ENCODE measurements at places on chromosomes 11 and 22.
A peak's percentile ranks its signal among the peaks of the same experiment; 100 is the strongest.

DNA sequence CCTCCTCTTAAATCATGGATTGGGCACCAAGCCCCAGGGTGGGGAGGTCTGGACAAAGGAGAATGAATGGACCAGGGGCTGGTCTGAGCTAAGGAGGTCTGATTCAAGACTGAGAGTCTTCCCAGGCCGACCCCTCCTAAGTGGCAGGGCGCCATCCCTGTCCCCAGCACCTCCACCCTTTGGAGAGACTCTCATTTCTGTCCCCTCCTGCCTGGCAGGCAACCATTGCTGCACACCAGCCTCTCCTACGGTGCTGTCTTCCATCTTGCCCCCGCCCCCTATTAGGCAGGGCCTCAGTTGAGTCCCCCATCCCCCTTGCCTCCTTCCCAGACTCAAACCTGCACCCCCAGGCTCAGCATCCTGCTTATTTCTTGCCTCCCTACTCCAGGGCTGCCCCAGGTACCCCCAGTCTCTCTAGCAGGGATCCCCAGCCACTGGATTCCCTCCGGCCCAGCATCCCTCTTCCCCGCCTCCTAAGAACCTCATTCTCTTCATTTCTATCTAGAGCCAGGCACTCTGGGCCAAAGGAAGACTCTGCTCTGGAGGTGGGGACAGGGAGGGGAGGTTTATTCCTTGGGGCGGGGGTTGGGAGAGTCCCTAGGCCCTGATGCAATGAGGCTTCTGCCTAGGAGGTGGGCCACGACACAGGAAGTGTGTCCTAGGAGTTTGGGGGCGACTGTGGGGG, 1.7 kb upstream of the RCOR2 start:
- no peak for DNase-seq

- DNase-seq: no peak
Measured at GRCh38 chr11:97259434-97259833, 869.6 kb downstream of the JRKL start.

DNA sequence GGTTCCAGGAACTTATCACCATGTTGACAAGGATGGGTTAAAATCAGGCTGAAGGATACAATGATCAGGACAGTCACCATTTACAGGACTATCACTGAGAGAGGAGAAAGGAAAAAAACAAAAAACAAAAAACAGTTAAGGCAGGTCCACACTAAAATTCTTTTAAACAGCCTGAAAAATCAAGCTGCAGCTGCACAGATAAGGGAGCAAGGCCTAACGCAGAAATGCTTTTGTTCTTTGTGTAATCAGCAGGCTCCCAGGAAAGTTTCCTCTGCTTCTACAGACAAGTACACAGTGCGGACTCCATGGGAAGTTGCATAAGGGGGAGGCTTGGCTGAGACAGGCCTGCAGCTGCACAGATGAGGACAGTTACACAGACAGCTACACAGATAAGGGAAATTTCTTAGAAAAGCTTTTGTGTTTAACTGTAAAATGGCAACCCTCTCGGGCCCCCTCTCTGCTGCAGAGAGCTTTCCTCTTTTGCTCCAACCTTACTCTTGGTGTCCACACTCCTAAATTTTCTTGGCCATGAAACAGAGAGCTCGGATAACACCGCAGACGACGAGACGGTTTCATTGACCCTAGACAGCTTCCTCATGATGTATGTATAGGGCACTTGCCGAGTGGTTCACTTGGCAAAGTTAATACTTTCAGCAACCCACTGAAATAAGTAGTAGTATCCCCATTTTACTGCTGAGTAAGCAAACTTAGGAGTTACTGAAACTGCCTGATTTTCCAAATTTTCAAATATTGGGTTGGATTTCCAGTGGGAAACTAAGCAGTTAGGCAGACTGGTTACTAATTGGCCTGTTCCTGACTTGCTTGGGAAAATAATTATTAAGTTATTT, 45.5 kb downstream of the PIWIL3 start:
- peak; percentile 38 for DNase-seq

GRCh38 chr11:131979364-131979763, 608.9 kb downstream of the NTM start:
- DNase-seq: no peak

- DNase-seq: no peak
Measured at GRCh38 chr11:44112091-44112821, 16.8 kb downstream of the EXT2 start.

DNA sequence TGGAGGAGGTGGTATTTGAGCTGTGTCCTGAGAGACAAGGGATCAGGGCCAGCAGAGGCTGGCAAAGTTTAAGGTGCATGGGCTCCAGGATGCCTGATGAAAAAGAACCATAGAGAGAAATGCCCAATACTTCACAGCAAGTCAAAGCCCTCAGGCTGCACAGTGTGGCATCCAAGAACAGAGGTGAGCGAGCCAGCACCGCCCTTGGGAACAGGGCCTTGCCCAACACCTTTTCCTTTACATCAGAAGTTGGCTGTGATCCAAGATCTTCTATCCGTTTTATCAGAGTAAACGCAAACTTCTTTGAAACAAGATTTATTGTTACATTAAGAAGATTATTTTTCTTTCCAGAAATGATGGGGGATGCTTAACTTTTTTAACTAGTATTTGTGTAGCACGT, 1.4 kb downstream of the B3GNT6 start:
- no peak for DNase-seq

GRCh38 chr11:30619767-30620166, 33.6 kb upstream of the MPPED2 start:
- DNase-seq: no peak

DNA sequence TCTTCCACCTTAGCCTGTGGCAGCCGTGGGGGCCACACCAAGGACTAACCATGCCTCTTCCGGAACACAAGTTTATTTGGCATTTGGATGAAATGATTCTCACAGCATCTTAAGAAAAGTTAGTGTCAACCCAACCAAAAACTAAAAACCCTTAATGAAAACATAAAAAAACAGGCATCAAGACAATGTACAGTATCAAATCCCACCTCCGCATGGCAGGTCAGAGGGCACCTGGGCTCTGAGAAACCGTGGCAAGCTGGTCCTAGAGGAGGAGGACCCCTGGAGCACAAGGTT, 86.0 kb downstream of the DGCR2 start:
- DNase-seq: no peak

DNA sequence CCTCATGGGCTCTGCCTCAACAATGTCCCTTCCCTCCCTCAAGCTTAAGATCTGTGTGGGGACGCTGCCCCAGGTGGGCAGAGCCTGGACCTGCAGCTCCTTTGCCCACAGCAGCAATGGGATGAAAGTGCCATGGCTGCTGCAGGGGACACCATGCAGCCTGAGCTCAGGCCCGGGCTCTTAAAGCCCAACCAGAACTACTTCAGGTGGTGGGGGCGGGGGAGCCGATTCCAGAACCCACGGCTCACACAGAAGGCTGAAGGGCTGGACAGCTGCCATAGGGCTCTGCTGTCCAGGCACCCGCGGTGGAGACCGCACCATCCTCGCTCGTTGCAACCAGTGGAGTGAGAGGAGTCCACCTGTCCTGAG, 12.5 kb downstream of the CHID1 start:
- DNase-seq: no peak

DNA sequence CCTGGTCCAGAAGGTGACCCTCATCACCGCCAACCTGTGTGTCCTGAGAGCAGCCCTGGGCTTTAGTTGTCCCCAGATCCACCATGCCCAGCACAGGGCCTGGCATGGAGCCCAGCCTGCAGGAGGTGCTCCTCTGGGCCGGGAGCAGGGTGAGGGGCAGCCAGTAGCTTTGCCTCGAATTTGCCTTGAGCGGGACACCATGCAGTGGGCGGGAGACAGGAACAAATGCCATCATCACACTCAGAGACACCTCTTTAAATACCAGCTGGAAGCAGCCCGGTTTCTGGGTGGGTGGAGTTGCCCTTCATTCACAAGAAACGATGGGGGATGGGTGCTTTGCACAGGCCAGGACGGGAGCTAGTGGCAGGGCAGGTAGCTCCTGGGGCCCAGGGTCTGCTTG, 19.3 kb downstream of the FLRT1 start:
- DNase-seq: no peak

DNA sequence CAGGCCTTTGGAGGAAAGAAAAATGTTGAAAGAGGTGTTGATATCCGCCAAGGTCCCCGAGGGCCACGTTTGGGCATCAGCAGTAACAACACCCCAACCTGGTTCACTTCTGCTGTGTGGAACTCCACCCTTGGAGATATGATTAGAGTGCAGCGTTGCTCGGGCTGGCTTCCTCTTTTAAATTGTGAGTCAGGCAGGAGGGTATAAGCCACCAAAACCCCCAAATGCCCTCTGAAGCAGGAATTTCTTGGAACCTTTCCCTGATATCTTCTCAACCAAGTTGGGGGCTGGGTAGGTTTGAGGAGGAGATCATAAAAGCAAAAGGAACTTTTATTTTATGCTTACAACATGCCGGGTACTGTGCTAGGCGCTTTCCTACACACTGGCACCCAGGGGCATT, 6.4 kb upstream of the C11orf96 start:
- DNase-seq: no peak

GRCh38 chr11:132119573-132119972, 749.2 kb downstream of the NTM start:
- no peak for DNase-seq

GRCh38 chr11:24400059-24400665, 96.7 kb upstream of the LUZP2 start:
- no peak for DNase-seq

- DNase-seq: no peak
Measured at GRCh38 chr11:88101881-88102597, 73.2 kb downstream of the RAB38 start.

- DNase-seq: no peak
Measured at GRCh38 chr11:102850973-102851745, 7.8 kb upstream of the MMP3 start.

GRCh38 chr22:29570456-29570855, 10.5 kb downstream of the NIPSNAP1 start:
- DNase-seq: no peak

- DNase-seq: no peak
Measured at GRCh38 chr22:49107561-49107960, 720.1 kb downstream of the BRD1 start.

DNA sequence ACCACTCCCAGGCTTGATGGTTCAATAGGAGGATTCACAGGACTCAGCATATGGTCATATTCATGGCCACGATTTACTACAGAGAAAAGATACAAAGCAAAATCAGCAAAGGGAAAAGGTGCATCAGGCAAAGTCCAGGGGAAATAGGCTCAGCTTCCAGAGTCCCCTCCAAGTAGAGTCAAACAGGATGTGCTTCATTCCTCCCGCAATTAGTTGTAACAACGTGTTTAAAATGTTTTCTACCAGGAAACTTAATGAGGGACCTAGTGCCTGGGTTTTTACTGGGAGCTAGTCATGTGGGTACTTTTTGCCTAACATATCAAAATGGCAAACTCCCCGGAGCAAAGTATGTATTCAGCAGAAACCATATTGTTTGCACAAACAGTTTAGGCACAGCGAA, 14.9 kb upstream of the SREBF2 start:
- no peak for DNase-seq

DNA sequence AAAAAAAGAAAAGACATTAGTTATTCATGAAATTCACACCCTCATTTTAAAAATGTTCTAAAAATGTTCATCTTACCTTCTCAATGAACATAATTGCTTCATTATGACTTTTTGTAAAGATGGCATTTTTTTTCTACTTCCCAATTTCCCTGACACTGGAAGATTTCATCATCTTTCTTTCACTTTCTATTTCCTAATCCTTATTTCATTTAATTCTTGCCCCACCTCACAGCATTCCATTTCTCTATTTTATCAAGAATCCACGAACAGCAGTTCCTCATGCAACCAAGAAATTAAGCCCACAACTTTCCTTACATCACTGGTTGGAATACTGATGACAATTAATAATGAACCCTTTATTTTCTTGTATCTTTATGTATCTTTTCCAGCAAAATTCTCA, 1.9 kb downstream of the PATL1 start:
- no peak for DNase-seq

GRCh38 chr11:76752321-76753143, 30.6 kb upstream of the TSKU start:
- DNase-seq: no peak

GRCh38 chr11:1139441-1140083, 18.2 kb upstream of the MUC5AC start:
- no peak for DNase-seq

DNA sequence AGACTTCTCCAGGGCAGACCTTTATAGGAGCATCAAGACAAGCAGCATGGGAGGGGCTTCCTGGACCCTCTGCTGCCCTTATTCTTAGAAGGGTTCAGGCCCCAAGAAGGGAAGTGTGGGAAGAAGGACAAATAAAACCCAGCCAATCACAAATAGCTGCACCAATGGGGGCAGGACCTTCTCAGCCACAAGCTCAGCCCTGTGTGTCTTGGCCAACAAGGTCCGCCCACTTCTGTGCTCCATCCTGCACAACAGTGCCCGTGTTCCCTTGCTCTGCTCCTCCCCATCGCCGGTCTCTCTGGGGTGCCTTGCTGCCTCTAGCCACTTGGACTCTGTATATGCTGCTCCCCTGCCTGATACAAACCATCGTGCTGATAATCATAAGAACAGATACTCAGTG, 86.1 kb downstream of the NAT10 start:
- DNase-seq: no peak

DNA sequence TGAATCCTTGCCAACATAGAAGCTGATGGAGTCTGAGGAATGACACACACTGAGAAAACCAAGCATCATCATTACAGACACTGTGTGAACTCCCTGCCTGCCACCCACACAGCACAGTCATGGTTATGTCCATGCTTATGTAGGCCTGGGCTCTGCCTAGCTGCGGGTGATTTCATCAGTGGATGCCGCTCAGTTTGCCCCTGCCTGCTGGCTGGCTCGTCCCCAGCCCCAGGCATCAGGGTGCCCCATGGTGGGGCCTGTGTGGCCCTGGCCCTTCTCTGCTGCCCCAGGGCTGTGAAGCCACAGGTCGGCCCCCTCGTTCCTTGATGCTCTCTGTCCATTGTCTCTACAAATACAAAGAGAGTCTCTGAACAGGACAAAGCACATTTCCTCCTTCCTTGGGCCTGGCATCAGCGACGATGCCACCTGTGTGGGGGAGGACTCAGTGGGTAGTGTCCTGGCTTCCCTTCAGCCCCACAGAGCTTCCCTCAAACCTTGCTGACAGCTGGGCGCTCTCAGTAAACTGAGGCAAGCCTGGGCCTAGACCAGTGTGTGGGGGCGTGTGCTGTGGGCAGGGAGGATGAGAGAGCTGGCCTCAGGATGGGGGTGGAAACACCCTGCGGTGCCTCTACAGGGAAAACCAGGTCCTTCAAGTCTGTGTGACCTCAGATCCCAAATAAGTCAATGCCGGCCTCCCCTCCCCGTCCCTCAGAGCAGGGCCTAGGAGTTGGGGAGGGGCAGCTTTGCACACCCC, 20.0 kb upstream of the TUB start:
- DNase-seq: no peak

GRCh38 chr11:128629516-128630106, 42.3 kb upstream of the ETS1 start:
- no peak for DNase-seq

- DNase-seq: no peak
Measured at GRCh38 chr11:28038775-28039174, 69.2 kb downstream of the KIF18A start.

GRCh38 chr11:111322534-111322933, 24.2 kb downstream of the POU2AF3 start:
- no peak for DNase-seq

All from foreskin melanocyte (primary cell).